ENCODE measurements at places on chromosomes 13 and 19.

DNA sequence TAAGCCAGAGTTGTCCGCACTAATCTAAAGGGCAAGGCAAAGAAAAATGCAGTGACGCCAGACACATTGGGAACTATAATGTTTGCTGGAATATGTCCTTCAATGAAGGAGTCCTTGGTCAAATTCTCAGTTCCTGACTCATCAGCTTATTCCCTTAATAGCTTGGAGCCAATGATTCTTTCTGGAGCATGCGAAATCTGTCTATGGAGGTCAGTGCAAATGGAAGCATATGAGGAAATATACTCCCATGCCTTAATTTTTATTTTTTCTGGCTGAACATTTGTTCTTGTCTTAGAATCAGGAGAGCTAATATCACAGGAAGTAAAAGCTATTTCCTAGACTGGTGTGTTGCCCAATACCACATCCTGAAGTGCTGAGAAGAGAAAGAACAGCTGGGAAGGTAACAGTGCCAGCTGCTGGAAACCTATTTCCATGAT is 289.8 kb upstream of the SPRY2 start:
- DNase-seq, result no peak

GRCh38 chr13:92984151-92984550 is 242.5 kb upstream of the GPC6 start:
- DNase-seq, result no peak

- DNase-seq, result no peak
Measured at GRCh38 chr13:73665261-73665660, 468.9 kb downstream of the KLF12 start.

DNA sequence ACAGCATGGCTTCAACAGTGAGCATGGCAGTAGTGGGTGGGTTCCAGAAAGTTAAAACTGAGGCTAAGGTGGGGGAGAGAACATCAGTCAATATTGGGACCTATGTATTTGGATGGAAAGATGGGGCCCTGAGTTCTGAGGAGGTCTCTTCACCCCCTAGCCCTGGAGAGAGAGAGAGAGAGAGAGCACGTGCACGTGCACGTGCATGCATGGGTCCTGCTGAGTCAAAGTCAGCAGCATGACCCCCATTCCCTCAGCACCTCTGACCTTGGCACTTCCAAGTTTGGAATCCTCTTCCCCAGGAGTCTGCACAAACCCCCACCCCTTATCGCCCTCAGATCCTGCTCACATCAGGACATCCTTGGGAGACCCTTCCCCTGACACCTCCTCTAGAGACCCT is 32.5 kb upstream of the CEACAM1 start:
- DNase-seq, result no peak

DNA sequence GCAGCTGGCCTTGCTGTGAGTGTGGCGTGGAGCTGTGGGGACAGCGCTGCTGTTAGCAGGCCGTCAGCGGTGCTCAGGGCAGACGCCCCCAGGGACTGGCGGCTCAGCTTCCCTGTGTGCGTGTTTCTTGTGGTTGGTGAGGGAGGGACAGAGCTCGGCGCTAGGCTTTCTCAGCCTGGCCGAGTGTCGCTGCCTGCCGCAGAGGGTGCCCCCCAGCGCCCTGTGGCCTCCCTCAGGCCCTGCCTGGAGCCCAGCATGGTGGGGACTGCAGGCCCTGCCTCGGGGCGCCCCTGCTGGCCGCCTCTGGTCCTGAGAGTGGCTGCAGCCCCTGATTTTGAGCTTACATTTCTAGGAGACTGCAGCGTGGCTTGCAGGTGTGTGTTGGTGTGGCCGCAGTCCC is 35.5 kb downstream of the DOT1L start:
- DNase-seq, result no peak

GRCh38 chr13:42101821-42102585 is 53.6 kb downstream of the DGKH start:
- DNase-seq, result peak; percentile 33

- DNase-seq, result peak; percentile 72
Measured at GRCh38 chr19:45515081-45515624, 7.9 kb downstream of the VASP start.

DNA sequence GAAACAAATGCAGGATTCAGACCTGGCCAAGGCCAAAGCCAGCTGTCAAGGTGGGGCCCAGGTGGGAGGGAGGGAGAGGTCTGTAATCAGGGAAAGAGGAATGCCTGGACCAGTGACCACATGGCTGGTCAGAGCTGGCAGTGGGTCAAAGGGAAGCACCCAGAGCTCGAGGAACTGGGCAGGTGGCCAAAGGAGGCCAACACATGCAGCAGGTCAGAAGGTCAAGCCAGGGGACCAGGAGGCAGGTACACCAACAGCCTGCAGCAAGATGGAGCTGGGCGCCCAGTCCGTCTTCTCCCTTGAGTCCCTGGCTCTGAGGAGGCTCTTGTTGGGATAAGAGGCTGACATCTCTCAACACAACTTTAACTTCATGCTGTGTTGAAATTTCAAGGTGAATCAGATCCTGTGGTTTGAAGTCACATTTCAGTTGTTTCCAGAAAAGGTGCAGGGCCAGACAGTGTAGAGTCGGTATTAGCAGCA is 17.1 kb downstream of the GPATCH1 start:
- DNase-seq, result peak; percentile 21

DNA sequence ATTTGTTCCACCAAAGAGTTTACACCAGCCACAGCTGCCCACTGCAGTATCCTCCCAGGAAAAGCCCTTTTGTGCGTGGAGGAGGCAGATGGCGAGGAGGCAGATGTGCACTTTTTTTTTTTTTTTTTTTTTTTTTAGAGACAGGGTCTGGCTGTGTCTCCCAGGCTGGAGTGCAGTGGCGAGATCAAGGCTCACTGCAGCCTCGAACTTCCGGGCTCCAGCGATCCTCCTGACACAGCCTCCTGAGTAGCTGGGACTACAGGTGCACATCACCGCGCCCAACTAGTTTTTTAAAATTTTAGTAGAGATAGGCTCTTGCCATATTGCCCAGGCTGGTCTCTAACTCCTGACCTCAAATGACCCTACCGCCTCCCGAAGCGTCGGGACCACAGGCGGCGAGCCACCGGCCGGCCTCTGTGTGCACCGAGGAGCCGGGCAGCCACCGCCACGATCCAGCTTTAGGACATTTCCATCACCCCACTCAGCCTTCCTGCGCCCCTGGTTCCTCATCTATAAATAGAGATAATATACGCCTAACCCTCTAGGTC is 563 bp upstream of the PDCD5 start:
- no peak for DNase-seq

DNA sequence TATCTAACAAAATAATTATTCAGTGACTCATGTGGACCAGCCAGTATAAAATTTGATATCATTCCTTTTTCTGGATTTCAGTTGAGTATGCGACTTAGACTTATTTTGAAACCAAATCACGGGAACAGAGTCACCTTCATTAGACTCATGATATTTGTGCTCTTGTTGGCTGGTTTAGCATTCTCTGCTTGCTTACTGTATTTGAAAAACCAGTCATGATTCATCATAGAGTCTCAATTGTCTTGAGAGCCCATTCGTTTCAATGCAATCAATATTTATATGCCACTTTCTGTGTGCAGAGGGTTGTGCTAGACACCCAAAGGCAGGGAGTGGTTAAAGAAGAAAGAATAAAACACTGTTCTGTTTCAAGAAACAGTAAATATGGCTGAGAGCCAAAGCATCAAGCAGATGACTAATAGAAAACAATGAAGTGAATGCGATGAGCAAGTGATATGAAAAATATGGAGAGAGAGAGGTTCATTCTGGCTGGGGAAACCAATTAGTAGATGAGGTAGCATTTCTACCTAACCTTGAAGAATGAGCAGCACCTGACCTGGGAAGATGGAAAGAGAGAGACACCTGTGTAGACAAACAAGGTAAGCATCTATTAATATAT is 99.6 kb upstream of the MBNL2 start:
- DNase-seq, result no peak

DNA sequence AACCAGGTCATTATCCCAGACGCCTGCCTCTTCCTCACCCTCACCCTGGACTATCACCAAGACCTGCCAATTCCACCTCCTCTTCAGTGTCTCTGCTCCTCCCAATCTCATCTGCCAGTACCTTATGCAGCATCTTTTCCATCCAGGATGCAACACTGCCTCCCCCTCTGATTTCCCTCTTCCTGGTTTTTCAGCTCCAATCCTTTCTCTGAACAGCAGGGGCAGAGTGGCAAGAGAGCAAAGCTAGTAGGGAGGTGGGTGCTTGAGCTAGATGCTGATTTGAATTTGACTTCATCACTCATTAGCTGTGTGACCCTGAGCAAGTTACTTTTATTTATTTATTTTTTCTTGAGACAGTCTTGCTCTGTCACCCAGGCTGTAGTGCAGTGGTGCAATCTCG is 25.6 kb upstream of the CABP5 start:
- DNase-seq, result no peak

GRCh38 chr19:10219678-10220077 is 11.5 kb downstream of the S1PR2 start:
- DNase-seq, result no peak

DNA sequence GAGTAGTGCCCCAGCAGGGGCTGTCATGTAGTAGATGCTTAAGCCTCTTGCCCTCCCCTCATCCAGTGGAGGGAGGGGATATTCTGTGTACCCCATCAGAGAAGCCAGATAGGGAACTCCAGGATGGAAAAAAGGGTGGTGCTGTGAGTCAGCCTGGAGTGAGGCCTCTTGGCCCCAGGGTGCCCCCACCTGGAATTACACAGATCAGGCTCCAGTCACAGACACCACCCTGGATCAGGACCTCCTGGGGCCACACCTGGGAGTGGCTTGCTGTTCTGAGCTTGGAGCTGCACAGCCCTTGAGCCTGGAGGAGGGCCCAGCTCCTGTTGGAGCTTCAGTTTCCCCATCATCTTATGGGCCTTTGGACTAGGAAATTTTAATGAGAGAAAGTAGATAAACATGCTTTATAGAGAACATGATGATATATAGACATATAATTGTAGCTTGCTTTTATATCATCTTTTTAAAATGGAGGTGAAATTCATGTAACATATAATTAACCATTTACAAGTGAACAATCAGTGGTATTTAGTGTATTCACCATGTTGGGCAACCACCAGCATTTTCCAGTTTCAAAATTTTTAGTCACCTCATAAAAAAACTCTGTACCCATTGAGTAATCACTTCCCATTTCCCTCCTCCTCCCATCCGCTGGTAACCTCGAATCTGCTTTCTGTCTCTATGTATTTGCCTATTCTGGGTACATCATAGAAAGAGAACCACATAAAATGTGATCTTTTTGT is 24.6 kb downstream of the CYP4F22 start:
- no peak for DNase-seq

GRCh38 chr13:59043016-59043415 is 1120.7 kb downstream of the DIAPH3 start:
- DNase-seq, result no peak

- DNase-seq, result peak; percentile 59
Measured at GRCh38 chr19:47107202-47107952, 6.2 kb downstream of the ZC3H4 start.

DNA sequence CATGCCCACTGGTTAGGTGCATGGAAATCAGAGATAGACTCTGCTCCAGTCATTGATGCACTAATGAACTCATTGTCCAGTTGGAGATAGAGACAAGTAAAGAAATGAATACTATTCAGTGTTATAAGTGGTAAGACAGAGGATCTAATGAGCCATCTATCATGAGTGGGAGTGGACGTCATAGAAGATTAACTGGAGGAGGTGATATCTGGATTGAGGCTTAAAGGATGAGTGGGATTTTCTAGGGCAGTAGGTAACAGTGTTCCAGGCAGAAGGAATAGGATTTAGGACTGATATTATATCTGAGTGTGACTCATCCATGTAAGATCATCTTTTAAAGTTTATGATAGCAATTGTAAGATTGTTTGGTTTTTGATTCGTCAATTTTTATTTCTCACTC is 152.2 kb upstream of the CSNK1A1L start:
- DNase-seq, result no peak

GRCh38 chr13:47146136-47146535 is 249.3 kb upstream of the HTR2A start:
- no peak for DNase-seq

- DNase-seq, result peak; percentile 85
Measured at GRCh38 chr19:39328046-39328705, 7.5 kb upstream of the LRFN1 start.

DNA sequence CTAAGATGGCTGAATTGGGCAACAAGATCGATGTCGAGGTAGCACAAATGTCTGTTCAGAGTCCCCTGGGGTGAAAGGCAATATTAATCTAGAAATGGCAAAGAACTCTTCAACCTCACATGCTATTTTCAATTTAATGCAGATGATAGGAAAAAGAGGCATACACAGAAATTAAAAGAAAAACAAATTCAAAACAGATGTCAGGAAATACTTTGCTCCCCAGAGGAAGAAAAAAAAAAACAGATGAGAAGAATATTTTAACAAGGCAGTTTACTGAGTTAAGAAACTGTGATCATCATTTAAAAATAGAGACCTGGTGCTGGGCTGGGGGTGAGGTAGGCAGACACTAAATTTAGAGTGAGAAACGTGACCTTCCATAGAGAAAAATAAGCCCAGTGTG is 421.9 kb upstream of the ARGLU1 start:
- DNase-seq, result no peak

- DNase-seq, result no peak
Measured at GRCh38 chr13:54879036-54879435, 1850.4 kb downstream of the OLFM4 start.

- no peak for DNase-seq
Measured at GRCh38 chr13:30331331-30331771, 24.0 kb upstream of the KATNAL1 start.

- no peak for DNase-seq
Measured at GRCh38 chr13:79988573-79988972, 352.4 kb downstream of the SPRY2 start.

DNA sequence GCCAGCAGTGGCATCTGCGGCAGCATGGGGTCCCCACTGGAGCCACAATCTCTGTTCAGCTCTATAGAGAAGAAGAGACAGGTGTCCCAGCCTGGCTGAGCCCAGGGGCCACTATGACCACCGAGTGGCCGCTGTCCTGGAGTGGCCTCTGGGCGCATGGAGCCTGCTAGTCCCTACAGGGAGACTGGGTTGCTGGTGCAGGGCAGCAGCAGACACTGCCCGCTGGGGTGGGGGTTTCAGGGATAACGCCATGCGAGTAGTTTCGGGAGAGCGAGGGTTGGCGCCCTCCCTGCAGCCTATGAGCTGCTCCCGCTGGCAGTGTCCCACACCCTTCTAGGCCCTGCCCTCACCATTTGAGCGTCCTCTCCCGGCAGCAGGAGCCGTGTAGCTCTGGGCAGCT is 10.9 kb upstream of the TEKTIP1 start:
- DNase-seq, result no peak

DNA sequence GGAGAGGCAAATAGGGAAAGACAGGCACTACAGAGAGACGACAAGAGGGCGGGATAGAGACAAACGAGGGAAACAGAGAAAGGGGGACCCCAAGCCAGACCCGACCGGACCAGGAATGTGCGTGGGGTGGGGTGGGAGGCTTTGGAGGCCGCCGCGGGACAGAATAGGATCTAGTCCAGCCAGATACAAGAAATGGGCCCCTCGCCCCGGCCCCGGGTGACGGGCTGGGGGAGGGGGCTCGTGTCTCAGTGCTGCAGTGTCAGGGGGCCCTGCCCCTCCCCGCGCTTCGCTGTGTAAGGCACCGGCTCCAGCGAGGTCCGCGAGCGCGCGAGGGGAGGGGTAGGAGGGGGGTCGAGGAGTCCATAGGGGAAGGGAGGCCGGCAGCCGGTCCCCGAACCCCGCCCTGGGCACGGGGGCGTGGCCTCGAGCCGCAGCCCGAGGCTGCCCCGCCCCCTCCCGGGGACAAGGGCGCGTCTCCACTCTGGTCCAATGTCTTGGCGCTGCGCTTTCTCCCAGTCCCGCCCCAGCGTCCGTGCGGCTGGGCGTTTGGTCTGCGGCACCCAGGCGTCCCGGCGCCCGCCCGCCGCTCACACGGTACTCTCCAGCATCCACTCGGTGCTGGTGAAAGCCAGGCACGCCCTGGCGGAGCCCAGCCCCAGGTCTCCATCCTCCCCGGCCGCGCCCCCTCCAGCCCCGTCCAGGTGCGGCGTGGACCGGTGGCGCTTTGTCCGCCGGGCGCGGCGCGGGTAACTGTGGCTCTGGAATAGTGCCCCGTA is 11.0 kb downstream of the IFNL1 start:
- DNase-seq, result no peak

Measured in body of pancreas (tissue), 4 donors.